D341Med (cell line): ENCODE measurements at places on chromosomes 13 and 19.

GRCh38 chr13:42548731-42549551, 25.0 kb upstream of the TNFSF11 start:
- no peak for DNase-seq

DNA sequence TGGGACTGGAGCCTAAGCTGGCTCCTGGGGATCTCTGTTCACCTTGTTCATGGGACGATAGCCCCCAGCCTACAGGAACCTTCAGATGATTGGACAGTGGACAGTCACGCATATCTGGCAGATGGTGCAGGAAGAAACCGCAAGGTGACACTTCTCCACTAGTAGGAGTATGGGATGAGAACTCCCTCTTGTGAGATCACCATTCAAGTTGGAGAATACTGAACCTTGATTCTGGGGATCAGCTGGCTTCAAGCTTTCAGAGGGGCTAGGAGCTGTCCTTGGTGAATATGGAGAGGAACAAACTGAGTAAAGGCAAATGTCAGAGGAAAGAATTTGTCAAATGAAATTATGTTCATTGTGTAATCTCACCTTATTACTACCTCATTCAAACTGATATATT, 204.5 kb downstream of the PDS5B start:
- DNase-seq, result no peak

DNA sequence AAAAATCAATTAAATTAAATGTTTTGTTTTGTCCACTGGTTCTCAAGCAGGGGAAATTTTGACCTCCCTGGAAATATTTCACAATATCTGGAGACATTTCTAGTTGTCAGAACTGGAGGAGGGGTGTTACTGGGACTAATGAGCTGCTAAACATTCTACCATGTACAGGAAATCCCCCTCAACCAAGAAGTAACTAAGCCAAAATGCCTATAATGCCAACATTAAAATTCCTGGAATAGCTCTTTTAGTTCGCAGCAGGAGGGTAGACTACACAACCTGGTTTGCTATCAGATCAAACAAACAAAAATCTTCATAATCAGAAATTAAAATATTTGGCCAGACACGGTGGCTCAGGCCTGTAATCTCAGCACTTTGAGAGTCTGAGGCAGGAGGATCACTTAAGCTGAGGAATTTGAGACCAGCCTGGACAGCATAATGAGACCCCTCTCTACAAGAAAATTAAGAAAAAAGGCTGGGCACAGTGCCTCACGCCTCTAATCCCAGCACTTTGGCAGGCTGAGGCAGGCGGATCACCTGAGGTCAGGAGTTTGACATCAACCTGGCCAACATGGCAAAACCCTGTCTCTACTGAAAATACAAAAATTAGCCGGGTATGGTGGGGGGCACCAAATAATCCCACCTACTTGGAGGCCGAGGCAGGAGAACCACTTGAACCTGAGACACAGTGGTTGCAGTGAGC, 13.7 kb upstream of the SMARCA4 start:
- DNase-seq, result no peak

DNA sequence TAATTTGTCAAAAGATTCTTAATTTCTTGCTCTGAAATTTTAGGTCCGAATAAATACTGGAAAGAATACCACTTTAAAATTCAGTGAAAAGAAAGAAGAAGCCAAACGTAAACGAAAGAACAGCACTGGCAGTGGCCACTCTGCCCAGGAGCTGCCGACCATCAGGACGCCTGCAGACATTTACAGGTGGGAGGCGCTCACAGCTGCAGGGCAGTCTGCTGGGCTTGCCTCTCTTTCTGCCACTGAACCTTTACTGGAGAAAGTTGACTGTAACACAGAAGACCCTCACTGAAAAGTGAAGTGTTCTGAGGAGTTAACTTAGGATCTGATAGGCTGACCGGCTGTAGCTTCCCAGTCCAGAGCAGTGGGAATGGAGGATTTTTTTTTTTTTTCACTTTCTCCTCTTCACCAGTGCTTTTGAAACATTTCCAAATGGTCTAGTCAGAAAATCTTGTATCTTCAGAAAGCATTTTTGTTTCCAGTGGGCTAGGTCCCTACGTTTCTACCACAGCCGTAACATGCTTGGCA, 69.1 kb downstream of the URI1 start:
- DNase-seq, result peak; percentile 17

DNA sequence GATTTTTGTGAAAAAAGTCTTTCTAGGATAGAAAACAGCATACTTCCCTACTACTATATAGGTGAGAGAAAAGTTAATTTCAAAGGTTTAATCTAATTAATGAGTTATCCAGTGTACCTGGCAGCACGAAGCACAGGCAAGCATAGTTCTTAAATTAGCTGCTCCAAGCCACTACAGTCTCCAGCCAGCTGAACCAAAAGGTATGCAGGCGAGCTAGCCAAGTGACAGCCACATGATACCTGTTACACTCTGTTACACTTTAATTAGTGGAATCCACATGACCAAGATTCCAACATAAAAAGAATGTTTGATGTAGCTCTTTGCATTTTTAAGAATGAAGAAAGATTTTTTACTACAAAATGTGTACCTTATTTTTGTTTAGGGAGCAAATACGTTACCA, 15.5 kb downstream of the SLC25A30 start:
- DNase-seq, result no peak
